ENCODE measurements at places on chromosomes 1 and 21.

- peak; percentile 8 for DNase-seq
These were observed 3.1 kb downstream of the CHD1L start for GRCh38 chr1:147245586-147246021.

GRCh38 chr1:203287109-203287893 lies 18.0 kb upstream of the BTG2 start:
- DNase-seq: peak; percentile 78

DNA sequence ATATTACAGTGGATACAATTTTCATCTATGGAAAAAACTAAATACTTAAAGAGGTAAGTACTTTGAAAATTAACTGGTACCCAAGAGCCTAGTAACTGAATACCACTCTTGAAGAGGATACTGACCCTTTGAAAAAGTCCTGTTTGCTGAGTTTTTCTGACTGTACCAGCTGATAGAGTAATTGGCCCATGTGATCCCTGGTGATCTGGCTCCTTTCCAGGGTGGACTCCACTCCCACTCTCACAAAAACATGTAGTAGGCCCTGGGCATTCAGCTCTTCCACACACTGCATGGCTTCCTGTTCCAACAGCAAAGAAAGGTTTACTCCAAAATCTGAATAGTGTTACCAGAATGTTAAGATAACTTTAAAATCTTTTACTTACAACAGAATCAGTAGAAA lies 53.6 kb upstream of the HP1BP3 start:
- no peak for DNase-seq

GRCh38 chr1:206550446-206550845 lies 43.1 kb downstream of the RASSF5 start:
- DNase-seq: no peak

DNA sequence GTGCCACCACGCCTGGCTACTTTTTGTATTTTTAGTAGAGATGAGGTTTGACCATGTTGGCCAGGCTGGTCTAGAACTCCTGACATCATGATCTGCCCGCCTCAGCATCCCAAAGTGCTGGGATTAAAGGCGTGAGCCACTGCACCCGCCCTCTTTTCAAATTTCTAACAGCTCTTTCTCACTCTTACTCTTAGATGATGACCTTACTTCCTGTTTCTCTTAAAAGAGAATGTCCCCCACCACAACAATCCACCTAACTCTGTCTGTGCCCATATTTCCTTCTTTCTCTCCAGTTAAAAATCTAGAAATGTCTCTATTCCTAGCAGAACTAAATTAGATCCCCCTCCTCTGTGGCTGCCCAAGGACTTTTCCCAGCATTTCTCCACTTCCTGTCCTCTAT lies 46.6 kb upstream of the RGS2 start:
- no peak for DNase-seq

- no peak for DNase-seq
These were observed 22.4 kb upstream of the RCOR3 start for GRCh38 chr1:211236633-211237320.

GRCh38 chr1:113124366-113124765 lies 51.4 kb downstream of the LRIG2 start:
- no peak for DNase-seq

- no peak for DNase-seq
These were observed 14.7 kb upstream of the CAPN8 start for GRCh38 chr1:223680188-223680587.

DNA sequence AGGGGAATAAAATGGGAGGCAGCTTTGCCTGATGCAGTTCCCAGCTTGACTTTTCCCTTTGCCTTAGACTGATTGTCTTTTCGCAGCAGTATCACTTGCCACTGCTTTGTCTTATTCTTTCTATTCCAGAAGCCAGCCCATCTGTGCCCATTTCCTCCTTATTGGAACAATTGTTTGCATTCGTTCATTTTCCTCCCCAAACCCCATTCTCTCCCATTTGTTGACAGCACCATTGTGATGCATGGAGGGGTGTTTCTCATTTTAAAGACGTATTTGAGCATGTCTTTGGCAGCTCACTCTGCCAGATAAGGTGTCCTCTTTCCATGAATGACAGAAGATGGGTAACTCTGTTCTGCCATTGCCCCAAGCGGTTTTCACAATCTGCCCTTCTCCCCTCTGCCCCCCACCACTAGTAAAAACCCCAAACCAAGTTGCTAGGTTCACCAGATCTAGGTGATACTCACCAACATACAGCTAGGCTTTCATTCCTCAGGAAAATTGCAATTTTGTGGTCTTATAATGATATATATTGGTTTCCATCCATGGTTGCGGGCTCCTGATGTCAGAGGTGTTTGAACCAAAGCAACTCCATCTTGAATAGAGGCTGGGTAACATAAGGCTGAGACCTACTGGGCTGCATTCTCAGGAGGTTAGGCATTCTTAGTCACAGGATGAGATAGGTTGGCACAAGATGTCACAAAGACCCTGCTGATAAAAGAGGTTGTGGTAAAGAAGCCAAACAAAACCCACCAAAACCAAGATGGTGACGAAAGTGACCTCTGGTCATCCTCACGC lies 30.8 kb downstream of the SERBP1 start:
- no peak for DNase-seq

DNA sequence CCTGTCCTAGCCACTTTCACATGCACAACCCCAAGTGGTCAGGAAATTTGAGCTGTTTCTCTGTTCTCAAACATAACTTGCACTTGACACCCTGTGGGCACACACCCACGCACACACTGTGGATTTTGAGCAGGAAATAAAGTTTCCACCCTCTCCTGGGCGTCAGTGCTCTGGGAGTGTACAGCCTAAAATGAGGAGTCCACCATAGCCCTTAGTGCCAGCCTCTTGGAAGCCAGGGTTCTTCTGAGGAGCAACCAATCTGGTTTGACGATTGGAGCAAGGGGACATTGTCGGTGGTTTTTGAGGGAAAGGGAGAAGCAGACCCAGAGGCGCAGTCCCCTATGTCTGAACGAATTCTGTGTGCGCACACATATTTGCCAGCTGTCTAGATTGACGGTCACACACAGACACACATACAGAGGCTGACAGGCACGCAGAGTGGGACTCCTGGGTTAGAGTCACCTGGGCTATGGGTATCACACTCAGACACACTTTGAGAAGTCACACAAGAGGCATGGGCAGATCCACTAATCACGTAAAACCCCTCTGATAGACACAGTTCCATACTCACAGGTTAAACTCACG lies 2.7 kb downstream of the DMBX1 start:
- no peak for DNase-seq

- DNase-seq: no peak
These were observed 175.3 kb downstream of the PRDM16 start for GRCh38 chr1:3244025-3244926.

GRCh38 chr1:225780630-225781029 lies 3.0 kb downstream of the SRP9 start:
- no peak for DNase-seq

- DNase-seq: no peak
These were observed 112.6 kb upstream of the ERRFI1 start for GRCh38 chr1:8138673-8139072.

DNA sequence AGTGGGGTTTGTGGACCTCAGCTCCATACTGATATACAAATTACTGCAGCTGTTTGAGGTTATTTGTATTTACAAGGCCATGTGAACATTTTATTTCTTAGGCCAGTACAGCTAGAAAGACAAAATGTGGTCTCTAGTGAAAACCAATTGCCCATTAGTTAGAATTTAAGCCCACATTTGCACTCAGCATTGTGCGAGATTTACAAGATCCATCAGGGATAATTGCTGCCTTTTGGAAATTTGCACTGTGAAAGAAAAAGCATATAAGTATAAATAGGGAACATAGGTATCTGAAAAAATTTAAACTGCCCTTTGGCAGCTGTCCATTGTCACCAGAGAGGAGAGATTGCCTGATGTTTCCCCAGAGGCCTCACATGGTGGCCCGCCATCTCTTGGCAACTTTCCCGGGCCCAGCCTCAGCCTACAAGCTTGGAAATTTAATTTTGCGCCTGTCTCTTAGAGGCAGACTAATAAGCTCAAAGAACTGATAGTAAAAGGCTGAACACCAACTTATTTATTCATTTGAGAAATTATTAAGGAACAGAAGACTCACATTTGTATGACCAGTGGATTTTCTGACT lies 120.7 kb downstream of the MAP3K21 start:
- no peak for DNase-seq

GRCh38 chr21:34198231-34199120 lies 125.1 kb downstream of the MRPS6 start:
- DNase-seq: peak; percentile 40

DNA sequence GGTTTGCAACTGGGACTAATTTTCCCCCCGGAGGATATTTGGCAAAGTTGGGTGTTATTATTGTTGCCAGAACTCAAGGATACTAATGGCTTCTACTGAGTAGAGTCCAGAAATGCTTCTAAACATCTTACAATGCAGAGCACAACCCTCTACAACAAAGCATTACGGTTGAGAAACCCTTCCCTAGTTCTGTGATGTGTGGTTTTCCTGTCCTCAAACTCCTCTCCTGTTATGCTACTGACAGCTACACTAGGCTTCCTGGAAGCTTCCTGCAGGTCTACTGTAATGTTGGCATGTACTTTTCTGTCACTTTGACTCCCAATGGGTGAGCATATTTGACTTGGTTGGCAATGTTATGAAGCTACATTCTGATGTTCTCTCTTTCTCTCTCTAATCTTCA lies 1656.9 kb downstream of the MRPL39 start:
- no peak for DNase-seq

GRCh38 chr1:56436296-56436695 lies 143.1 kb downstream of the PLPP3 start:
- no peak for DNase-seq

- DNase-seq: no peak
These were observed 95.2 kb downstream of the KCNJ15 start for GRCh38 chr21:38351961-38352521.

- DNase-seq: no peak
These were observed 158.8 kb upstream of the SGIP1 start for GRCh38 chr1:66375125-66375524.

DNA sequence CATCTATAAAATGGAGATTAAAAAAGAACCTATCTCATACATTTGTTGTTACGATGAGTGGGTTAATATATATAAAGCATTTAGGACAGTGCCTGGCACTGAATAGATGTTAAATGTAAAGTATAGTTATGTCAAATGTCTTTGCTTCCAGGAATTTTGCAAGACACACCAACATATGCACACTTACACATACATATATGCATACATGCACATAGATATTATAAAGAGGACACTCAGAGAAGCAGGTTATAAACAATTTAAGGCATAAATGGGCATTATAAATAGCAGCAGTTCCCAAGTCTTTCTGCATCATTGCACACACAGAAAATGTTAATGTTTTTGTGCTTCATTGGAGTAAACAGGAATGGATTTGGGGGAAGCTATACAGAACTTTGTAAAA lies 13.3 kb downstream of the CYP4X1 start:
- no peak for DNase-seq

- no peak for DNase-seq
These were observed 20.8 kb downstream of the PPFIA4 start for GRCh38 chr1:203046984-203047630.

- DNase-seq: no peak
These were observed 1.6 kb downstream of the EPS15 start for GRCh38 chr1:51517361-51518032.

- DNase-seq: no peak
These were observed 61.9 kb downstream of the CRP start for GRCh38 chr1:159652506-159652905.

DNA sequence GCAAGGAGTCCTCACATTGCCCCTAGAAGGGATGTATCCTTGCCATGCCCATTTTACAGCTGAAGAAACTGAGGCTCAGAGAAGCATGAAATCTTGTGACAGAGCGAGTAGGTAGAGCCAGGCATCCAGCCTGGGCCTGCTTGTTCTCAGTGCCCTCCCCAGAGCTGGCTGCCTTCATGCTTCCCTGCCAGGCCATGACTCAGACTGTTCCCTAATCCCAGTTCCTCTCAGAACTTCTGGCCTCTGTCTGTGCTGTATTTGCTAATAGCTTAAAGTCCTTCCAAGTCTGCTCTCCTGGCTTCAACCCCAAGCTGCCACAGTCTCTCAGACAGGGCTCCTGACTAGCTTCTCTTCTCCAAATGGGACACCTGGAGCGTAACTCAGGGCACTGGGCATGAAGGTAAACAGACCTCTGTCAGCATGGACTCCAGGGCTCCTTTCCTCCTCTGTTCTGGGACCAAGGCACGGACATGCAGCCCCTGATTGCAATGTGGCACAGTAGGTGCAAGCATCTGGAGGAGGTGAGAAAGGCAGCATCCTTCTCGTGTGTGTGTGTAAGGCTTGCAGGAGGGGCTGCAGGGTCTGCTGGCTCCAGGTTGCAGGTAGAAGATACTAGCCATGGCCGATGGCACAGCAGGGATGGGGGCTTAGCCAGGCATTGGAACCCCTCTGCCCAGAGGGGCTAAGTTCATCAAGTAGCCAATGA lies 122.7 kb downstream of the HMGB4 start:
- DNase-seq: no peak
